C1 segment of cervical spinal cord (tissue), 14 donors: ENCODE measurements at places on chromosomes 3 and 15.

DNA sequence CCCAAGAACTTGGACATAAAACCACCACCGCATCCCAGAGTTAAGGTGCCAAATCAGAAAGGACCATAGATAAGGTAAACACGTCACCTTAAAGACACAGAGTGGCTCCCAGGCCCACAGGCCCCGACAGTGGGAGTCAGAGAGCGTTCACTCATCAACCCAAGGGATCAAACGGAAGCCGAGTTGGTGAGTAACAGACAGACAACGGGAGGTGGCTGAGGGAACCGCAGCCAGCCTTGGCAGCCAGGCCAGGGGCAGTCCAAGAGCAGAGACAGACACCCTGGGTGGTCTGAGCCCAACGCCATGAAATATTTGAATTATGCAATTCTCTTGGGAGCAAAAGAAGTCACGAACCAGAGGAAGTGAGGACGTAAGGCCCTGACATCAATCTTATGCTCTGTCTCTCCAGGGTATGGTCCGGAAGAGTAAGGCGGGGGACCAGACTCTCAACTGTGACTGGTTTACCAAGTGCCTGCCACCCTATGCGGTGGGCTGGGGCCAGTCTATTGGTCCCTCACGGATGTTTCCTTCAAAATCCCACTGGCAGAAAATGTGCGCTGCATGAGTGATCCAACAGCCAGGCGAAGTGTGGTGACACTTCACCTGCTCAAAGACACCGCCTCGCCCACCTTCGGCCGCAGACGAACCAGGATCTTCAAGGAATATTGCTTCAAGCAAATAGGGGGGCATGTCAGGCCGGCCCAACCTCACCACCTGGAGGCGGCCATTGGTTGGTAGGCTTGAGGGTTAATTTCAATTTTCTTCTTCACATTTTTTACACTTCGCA is 34.3 kb downstream of the TMEM44 start:
- DNase-seq = no peak

- DNase-seq = no peak
Observed at GRCh38 chr3:189908646-189909045, 212.1 kb downstream of the P3H2 start.

DNA sequence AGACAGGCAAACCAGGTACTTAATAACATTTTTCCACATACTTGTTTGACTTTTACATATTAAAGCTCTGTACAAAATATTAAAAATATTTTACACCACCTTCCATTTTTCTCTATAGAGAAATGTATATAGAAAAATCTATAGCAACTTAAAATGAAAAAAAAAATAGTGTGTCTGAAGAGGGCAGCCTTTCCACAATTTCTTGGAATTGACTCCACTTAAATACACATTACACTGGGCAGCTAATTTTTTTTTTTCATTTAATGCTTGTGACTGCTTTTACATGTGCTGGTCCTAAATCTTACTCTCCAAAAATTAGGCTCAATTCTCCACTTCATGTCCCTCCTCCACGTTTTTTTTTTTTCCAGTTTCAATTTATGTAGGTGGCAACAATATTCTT is 427.0 kb upstream of the RBMS3 start:
- no peak for DNase-seq

GRCh38 chr3:18597919-18598318 is 172.8 kb upstream of the SATB1 start:
- DNase-seq = no peak

DNA sequence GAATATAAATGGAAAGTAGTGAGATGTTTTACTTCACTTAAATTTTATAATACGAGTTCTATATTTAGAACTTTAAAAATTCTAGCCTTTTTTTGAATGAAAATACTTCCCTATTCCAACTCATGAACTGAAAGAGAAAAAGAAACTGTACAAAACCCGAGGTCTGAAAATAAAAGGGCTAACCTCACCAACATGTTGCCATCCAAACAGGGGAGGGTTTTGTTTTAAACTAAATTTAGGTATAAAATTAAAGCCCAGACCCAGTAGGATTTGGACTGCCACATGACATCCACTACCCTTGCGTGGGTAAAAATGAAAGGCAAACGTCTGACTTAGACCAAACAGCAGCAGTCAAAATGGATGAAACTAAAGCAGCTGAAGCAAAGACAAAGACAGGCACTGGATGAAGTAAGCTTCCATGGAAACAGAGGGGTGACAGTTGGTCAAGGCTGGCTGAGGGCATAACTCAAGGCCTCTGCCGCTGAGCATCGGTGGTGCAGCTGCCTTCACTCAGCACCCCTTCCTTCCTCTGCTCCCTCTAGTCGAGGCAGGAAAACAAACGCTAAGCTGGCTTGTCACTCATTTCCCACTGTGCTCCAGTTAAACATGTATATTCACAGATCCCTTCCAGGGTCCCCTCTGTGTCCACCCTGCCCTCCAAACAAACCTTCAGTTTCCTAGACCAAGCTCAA is 58.1 kb downstream of the TM4SF4 start:
- DNase-seq = no peak

DNA sequence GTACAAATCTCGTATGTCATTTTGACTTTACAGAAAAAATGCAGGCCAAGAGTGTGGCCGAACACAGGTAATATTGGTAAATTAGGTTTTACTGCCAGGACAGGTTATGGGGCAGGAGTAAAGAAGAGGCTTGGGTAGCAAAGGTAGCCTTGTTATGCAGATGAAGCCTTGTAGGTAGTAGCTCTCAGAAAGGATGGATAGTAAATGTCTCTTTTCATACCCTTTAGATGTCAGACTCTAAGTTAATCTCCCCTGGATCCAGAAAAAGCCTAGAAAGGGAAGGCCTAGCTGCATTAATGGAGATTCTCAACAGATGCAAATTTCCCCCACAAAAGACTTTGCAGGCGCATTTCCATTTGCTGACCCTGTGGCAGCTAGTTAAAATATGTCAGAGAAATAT is 1445.1 kb upstream of the CADM2 start:
- DNase-seq = no peak

GRCh38 chr3:66998904-66999235 is 763 bp downstream of the KBTBD8 start:
- DNase-seq = no peak

DNA sequence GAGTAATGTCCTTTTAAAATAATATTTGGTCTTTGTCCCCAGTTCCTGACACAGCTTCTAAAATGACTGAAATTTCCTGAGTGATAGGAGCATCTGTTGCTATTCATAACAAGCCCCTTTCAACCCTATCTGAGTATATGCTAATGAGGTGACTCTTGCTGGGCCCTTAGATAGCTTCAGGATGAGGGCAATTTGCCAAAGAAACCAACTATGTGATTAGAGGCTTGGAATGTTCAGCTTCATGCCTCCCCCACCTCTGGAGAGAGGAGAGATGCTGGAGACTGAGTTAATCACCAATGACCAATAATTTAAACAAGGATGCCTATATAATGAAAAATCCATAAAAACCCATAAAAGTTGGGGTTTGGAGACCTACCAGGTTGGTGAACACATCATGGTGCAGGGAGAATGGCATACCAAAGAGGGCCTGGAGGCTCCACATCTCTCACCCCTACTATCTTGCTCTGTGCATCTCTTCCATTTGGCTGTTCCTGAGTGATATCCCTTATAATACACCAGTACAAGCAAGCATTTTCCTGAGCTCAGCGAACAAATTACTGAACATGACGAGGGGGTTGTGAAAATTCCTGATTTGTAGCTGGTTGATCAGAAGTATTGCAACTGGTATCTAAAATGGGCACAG is 189.2 kb downstream of the ECT2 start:
- no peak for DNase-seq

DNA sequence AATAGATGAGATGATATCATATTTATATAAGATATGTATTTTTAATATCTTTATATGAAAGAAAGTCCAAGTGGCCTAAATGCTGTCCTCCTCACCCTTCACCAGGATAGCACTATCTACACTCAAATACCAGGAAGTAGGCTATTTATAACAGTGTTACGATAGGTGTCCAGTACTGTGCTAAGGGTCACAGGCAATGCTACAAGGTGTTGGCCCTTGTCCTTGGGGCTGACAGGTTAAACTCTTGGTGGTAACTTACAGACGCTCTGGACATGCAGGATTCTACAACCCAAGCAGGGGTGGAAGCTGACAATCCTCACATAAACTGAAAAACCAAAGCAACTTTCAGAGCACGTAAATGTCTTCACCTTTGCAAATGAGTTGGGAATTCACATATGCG is 22.3 kb downstream of the NCEH1 start:
- no peak for DNase-seq

- DNase-seq = no peak
Observed at GRCh38 chr15:82570721-82571508, 30.7 kb upstream of the RPS17 start.

DNA sequence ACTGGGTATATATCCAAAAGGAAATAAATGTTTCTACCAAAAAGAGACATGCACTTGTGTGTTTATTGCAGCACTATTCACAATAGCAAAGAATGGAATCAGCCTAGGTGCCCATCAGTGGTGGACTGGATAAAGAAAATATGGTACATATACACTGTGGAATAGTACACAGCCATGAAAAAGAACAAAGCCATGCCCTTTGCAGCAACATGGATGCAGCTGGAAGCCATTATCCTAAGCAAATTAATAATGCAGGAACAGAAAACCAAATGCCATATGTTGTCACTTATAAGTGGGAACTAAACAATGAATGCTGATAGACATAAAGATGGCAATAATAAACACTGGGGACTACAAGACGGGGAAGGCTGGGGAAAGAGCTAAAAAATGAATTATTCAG is 102.9 kb downstream of the RPL39L start:
- DNase-seq = no peak

DNA sequence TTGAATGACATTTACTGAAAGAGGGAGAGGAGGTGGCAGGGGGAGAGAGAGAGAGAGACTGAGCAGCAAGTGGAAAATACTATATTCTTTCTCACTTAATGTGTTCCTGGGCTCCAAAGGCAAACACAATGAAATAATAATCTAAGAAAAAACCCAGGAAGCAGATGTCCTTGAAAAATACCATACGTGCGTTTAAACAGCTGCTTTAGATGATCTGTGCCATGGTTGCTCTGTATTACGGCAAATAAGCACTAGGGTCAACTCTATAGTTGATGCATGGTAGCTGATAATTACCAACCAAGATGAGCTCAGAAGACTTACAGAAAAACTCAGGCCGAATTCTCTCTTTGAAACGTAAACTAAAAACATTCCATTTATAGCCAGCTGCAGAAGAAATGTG is 410.3 kb upstream of the TBL1XR1 start:
- no peak for DNase-seq

DNA sequence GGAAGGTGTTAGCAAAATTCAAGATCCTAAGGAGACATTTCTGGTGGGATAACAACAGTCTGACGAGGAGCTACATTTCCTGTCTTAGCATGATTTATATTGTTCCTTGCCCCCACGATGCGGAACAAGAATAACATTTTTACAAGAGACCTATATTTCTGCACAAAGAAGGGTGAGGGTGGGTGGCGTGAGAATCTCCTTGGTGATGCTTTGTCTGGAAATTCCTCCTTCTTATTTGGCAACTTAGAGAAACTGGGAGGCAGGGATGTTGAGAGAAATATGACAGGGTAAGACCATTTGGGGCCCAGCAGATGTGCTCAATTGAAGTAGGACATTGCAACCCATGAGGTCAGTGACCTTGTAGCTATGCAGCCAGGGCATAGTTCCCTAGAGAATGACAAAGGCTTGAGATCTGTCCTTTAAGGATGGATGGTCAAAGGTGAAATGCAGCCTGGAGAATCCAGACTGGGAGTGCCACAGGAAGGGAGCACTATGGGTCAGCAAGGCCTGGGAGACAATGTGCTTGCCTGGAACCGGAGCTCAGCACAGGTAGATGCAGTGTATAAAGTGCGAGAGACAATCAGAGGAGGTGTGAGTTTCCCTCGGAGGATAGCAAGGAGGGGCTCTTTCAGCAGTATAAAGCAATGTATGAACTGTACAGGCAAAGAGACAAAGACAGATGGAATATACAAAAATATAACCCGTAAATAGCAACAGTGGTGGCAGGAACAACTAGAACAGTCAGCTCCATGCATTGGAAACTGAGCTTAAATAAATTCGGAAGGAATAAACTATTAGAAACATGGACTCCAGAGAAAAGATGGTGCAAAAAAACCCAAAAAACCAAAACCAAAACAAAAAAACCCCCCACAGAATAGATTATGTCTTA is 317.6 kb upstream of the TBL1XR1 start:
- no peak for DNase-seq

DNA sequence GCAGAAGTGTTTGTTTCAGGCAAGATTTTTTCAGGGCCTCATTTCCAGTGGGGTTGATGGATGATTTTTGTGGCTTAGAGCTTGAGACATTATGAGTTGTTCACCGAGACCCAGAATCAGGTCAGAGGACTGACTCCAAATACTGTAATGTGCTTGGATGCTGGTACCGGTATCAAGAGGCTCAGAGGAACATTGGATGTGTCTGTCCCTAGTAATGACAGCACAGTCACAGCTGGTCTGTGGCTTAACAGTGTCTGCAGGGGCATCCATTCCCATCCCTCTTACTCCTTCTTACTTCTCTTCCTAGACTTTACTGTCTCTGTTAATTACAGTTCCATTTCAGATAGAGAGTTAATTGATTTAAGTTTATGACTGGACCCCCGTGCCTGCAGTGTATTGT is 107.8 kb downstream of the PTPRG start:
- DNase-seq = no peak

DNA sequence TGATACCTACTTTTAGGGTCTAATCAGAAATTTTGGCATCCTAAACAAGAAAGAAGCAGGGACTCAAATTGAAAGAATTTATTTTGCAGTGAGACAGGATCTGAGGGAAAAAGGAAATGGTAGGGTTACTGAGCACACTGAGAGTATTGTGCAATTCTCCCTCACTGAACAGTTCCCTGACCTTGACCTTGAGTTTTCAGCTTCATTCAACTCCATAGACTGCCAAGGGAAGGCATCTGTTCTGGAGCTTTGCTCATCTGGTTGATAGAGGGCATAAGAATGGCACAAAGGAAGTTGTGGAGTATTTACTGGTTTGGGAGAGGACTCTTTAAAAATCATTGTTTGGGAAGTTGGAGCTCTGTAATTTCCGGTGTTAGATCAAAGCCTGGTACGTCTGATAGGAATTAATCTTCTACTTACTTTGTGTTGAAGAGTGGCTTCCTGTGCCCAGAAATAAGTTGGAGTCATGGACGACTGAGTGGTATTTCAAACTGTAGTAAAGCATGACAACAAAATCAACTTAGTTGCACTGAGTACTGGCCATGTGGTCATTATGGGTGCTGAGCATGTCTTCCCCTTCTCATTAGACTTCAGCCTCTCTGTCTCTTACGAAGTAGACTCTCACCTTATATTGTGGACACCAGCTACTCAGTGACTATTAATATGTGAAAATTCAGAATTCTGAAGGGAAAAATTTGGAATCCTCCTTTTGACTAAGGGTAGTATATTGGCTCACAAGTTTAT is 40.8 kb downstream of the CLDN1 start:
- no peak for DNase-seq

DNA sequence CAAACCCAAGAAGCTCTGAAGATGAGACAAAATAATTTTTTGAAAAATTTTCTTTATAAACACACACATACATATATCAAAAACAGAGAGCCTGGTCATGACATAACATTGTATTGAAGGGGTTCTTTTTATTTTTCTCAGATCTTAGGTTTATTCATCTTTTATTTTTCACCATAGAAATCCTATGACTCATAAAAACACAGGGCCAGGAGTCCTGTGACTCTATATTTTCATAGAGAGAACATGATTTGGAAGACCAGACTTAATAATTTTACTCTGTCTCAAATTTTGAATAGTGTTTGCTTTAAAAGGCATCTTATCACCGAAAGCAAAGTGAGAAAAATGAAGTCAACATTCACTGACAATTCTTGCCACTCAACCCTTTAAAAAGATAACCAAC is 57.7 kb downstream of the SUCNR1 start:
- no peak for DNase-seq
